ENCODE measurements at places on chromosomes 12 and 14.

DNA sequence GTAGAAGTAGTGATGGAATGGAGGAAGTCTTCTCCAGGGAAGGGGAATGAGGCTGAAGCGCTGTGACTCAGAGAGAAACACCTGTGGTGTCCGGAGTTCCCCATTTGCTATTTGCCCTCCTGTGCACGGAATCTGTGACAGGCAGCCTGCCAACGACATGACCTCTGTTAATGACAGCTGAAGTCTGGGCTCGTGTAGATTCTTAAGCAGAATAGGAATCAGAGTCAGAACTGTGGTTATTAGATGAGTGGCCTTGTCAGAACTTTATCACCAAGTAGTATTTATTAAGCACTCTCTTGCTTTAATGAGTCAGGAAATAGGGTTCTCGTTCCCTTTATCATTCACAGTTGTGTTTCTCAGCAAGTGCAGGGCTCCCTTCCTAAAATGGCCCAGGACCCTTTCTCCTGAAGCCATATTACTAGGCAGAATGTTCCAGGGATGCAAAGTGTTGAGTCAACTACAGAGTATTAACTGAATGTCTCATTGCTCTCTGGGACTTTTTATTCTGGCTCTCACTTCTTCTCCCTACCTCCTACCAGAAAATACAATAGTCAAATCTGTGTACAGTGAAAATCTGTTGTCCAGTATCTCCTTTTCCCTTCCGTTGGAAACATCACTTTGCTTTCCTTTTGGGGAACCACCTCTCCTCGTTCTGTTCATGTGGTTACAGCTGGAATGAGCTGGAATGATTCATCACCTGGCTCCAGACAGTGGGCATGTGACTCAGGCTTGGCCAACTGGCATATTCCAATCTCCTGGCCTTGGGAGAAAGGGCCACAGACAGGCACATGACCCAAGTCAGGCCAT, 77.8 kb upstream of the MAX start:
- DNase-seq = no peak

DNA sequence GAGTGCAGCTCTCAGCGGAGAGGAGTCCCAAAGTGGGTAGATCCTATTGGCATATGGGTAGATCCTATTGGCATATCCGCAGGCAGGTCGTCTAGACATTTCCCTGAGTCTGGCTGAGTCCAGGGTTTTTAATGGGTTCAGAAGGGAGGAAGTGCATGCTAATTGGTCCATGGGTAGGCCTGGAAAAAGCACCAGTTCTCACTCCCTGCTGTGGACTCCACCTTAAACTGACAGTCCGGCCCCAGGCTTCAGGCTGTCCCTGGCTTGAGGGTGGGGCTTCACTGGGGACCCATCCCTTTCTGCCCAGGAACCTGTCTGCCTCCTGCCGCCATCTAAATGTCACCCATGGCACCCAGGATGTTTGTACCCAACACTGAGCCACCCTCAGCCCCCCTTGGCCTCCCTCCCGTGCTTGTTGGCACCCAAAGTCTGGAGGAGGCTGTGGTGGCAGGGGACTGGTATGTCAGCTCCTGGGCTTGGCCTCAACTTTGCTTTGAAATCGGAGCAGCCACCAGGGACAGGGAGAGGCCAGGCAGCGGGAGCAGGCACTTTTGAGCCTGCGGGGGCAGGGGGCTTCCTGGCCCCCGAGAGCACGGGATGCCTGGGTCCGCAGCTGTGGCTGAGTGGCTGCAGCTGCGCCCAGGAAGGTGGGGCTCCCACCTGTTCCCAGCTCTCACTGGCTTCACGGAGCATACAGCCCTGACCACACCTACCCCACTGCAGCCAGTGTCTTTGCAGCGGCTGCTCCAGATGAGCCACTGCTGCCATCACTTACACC, 29.6 kb upstream of the YAF2 start:
- no peak for DNase-seq

- DNase-seq = no peak
These were observed 27.1 kb upstream of the RIMBP2 start for GRCh38 chr12:130743176-130743575.

DNA sequence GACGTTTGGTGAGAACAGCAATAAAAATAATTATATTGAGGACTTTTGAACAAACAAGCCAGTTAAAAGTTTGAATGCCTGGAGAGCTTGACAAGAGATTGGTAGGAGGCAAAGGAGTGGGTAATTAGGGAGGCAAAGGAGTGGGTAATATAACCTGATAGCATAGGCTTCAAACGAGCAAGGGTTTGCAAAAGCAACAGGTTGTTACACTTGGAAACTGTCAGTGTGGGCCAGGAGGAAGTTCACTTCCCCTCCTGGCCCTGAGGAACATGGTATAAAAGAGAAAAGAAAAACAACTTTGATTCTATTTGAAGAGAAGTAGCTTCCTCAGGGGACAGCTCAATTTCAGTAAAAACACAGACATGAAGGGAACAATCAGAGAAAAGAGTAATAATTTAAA, 121.7 kb downstream of the CCER1 start:
- no peak for DNase-seq

Measured in ELF-1 (cell line).